Breast epithelium (tissue), 4 donors: ENCODE measurements at places on chromosomes 2 and 18. TPM values are rescaled to one million over a fixed set of nuclear protein-coding genes. Genes with fewer than 3 reads are reported as not detected.
A peak's percentile ranks its signal among the peaks of the same experiment; 100 is the strongest.

- peak overlapping the region; percentile 76 for H3K27ac ChIP-seq
- no peaks in the 10 kb centered on the region for H3K27me3 ChIP-seq
- no peak for DNase-seq
- H3K4me1 ChIP-seq = peaks cover 16% of the 10 kb centered on the region
- H3K4me3 ChIP-seq = no peak overlapping the region
Measured at GRCh38 chr2:239225371-239225851, 175.4 kb downstream of the HDAC4 start.

- no peak overlapping the region for H3K27ac ChIP-seq
- H3K4me3 ChIP-seq = no peak overlapping the region
- no peak for DNase-seq
- no peaks in the 10 kb centered on the region for H3K27me3 ChIP-seq
- H3K36me3 ChIP-seq = no peaks in the 10 kb centered on the region
Measured at GRCh38 chr18:51721996-51722395, 524.5 kb upstream of the MEX3C start.

GRCh38 chr2:166563894-166564293 lies 69.8 kb upstream of the SCN7A start:
- no peak for DNase-seq
- H3K4me3 ChIP-seq = no peak overlapping the region
- H3K4me1 ChIP-seq = no peaks in the 10 kb centered on the region
- H3K27ac ChIP-seq = no peak overlapping the region
- no peaks in the 10 kb centered on the region for H3K27me3 ChIP-seq

DNA sequence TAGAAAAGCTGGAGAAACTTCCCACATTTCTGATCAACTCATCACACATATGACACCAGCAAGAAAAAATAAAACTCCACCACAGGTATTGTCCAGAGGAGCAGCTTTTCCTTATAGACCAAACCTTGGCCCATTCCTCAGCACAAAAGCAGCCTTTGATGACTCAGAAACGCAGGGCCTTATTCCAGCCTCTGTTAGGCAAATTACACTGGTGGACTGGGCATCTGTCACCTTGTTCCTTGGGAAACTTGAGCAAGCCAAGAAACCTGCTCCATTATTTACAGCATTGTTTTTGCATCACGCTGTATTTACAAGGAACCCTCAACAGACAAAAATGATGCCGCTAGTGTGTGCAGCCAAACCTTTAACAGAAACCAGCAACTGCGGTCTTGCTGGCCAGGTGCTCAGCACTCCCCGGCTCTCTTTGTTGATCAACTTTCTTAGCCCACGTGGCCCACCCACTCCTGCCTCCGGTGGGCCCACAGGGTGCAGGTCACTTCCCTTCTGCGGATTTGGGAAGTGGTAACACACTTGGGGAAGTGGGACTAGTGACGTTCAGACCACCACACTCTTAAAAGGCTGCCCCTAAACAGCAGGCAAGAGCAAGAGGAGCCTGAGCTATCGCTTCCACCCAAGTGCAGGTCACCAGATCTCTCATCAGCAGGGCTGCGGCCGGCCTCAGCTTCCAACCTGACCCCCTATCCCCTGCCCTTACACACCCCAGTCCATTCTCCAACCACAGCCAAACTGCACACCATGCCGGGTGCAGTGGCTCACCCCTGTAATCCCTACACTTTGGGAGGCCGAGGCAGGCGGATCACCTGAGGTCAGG lies 1.5 kb downstream of the AP1S3 start:
- H3K4me3 ChIP-seq = no peak overlapping the region
- H3K4me1 ChIP-seq = no peaks in the 10 kb centered on the region
- H3K36me3 ChIP-seq = no peaks in the 10 kb centered on the region
- no peaks in the 10 kb centered on the region for H3K27me3 ChIP-seq

DNA sequence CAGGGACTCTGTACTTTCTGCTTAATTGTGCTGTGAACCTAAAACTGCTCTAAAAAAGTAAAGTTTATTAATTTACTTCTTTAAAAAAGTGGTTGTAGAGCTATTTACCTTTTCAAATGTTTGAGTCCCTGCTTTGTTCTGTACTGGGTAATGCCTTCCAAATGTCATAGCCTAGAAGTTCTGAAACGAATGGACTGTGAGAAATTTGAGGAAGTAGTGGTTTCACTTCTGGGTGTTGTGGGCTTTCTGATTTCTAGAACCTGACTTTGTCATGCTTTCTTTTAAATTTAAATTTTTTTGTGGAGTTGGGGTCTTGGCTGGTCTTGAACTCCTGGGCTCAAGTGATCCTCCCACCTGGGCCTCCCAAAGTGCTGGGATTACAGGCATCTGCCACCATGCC lies 44.6 kb downstream of the SMAD4 start:
- H3K36me3 ChIP-seq = peaks cover 11% of the 10 kb centered on the region
- no peaks in the 10 kb centered on the region for H3K4me1 ChIP-seq
- H3K27ac ChIP-seq = no peak overlapping the region
- H3K27me3 ChIP-seq = no peaks in the 10 kb centered on the region

GRCh38 chr2:95345563-95346230 lies 48.5 kb downstream of the KCNIP3 start:
- no peaks in the 10 kb centered on the region for H3K27me3 ChIP-seq
- H3K4me1 ChIP-seq = no peaks in the 10 kb centered on the region
- peak overlapping the region; percentile 64 for H3K4me3 ChIP-seq

GRCh38 chr2:72003124-72003523 lies 144.5 kb downstream of the CYP26B1 start:
- H3K36me3 ChIP-seq = no peaks in the 10 kb centered on the region
- no peak overlapping the region for H3K27ac ChIP-seq

INHA gene
- total RNA-seq = 0.64 TPM

DNA sequence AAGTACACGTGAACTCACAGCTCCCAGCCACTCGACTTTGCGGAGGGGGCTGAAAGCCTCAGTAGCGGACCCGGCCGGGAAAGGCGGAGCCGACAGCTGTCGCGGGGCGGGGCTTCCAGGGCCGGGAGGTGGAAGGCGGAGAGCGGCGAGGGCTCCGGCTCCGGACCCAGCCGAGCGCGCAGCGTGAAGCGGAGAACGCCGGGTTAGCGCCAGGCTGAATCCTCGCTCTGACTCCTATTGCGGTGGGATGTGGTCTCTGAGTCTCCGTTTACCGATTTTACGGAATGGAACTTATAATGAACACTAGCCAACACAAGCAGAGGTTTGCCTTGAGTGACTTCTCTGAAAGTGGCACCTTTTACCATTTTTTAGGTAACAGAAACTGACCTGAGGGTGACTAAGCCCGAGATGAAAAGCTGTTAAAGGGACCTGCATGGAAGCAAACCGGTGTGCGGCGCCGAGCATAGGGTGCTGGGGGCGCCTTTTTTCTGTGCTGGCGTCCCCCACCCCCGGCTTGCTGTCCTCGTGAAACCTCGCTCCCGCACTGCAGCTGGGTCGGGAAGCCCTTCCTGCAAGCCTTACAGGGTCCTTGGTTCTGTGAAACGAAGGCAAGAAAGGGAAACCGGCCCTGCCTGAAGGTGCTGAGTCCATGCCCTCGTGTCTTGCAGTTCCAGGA lies 72.9 kb downstream of the EN1 start:
- H3K4me1 ChIP-seq = no peaks in the 10 kb centered on the region
- H3K27me3 ChIP-seq = peaks cover 12% of the 10 kb centered on the region
- H3K36me3 ChIP-seq = no peaks in the 10 kb centered on the region

GRCh38 chr2:130847776-130848525 lies 11.2 kb downstream of the ARHGEF4 start:
- H3K4me1 ChIP-seq = no peaks in the 10 kb centered on the region
- DNase-seq = no peak
- no peaks in the 10 kb centered on the region for H3K36me3 ChIP-seq
- no peak overlapping the region for H3K27ac ChIP-seq
- H3K4me3 ChIP-seq = no peak overlapping the region

- no peaks in the 10 kb centered on the region for H3K27me3 ChIP-seq
- no peak overlapping the region for H3K4me3 ChIP-seq
- H3K36me3 ChIP-seq = no peaks in the 10 kb centered on the region
- DNase-seq = no peak
- H3K27ac ChIP-seq = no peak overlapping the region
Measured at GRCh38 chr2:73614105-73614504, 28.1 kb downstream of the NAT8 start.

GRCh38 chr2:38254796-38255195 lies 122.3 kb downstream of the ATL2 start:
- no peaks in the 10 kb centered on the region for H3K36me3 ChIP-seq
- DNase-seq = no peak
- no peaks in the 10 kb centered on the region for H3K4me1 ChIP-seq
- no peak overlapping the region for H3K27ac ChIP-seq

GRCh38 chr18:24049142-24049541 lies 34.6 kb downstream of the TTC39C start:
- no peaks in the 10 kb centered on the region for H3K36me3 ChIP-seq
- DNase-seq = no peak
- no peaks in the 10 kb centered on the region for H3K27me3 ChIP-seq
- H3K4me3 ChIP-seq = no peak overlapping the region
- no peak overlapping the region for H3K27ac ChIP-seq

SAG gene
- total RNA-seq = not detected

DNA sequence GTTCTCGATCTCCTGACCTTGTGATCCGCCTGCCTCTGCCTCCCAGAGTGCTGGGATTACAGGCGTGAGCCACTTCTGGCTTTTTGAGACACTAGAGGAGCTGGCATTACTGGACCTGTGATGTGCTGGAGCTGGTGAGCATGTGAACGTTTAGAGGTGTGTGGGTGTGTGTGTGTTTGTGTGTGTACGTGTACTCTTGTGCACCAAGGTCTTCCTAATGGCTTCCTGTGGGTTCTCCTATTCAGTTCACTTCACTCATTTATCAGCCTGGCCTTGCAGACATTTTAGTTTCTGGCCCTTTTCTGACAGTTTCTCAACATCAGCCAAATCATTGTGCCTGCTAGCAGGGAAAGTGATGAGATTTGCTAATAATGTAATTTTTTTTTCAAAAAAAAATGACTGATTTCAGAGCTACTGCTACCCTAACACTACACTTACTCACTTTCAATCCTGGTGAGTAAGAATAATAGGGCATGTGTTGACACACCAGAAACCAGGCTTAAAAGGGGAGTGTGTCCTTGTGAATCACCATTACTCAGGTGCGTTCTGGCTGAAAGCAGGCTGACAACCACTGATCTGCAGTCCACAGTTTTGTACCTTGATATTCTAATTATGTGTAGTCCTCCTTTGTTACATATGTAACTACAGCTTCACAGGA lies 41.0 kb upstream of the ACTR3 start:
- no peak overlapping the region for H3K4me3 ChIP-seq
- DNase-seq = no peak
- H3K27me3 ChIP-seq = no peaks in the 10 kb centered on the region
- no peak overlapping the region for H3K27ac ChIP-seq
- H3K36me3 ChIP-seq = no peaks in the 10 kb centered on the region
- H3K4me1 ChIP-seq = no peaks in the 10 kb centered on the region

DNA sequence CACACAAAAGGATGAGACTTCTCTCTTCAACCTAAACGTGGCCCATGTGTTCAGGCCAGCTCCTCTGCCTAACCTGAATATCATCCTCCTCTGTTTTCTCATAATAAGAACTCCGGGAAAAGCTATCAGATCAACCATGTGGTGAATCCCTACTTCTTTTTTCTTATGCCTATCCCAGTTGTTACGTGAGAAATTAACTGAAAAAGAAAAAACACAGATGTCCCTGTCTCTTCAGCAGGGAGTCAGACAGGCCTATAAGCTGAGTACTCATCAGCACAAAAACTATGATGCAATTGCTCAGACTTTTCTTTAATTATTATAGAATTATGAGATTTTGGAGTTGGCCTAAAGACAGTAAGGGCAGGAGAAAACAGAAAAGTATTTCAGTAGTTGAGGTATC lies 613.0 kb upstream of the FSHR start:
- H3K36me3 ChIP-seq = no peaks in the 10 kb centered on the region
- H3K27ac ChIP-seq = no peak overlapping the region
- DNase-seq = no peak
- H3K4me1 ChIP-seq = no peaks in the 10 kb centered on the region
- no peak overlapping the region for H3K4me3 ChIP-seq
